ENCODE measurements at places on chromosomes 3 and 15.

GRCh38 chr3:101509281-101509680, 3.7 kb downstream of the SENP7 start:
- no peak for DNase-seq

DNA sequence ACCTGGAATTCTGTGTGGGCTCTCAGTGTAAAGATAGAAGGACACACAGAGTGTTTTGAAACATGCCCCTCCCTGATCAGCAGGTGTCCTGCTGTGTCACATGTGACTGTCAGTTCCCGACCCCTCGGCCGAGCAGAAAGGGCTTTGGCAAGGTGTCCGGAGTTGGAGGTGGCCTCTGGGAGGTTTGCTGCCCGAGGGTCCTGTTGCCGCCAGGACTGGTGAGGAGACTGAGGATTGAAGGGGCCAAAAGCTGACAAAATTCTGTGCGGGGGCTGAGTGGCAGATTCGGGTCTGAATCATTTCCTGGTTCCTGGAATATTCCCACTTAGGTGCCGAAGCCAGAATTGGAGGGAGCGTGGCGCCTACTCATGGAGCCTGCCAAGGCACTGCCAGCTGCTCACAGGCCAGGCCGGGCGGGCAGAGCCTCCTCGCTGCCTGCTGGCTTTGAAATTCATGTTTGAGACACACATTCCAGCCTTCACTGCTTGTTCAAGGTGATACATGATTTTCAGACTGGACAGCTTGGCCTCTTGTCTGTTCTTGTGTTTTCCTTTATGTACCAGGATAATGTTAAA, 83.8 kb downstream of the APBA2 start:
- peak; percentile 62 for DNase-seq

- DNase-seq, result no peak
These were observed 54.8 kb downstream of the UBP1 start for GRCh38 chr3:33385423-33385822.

DNA sequence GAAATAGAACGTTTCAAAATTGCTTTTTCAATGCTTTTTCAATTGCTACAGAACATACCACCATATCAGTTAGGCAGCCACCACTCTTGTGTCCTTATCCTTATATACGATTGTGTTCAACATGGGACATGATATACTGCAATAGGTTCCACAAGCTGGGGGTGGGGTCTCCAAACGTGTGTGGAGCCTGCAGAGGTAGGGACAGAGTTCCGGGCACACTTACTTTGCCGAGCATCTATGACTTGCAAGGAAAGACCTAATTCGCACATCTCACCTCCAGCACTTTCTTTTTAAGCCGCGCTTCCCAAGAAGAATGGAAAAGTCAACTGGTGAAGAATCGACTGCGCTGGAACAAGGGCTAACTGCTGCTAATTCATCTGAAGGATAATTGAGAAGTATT, 39.6 kb upstream of the SFMBT1 start:
- no peak for DNase-seq

DNA sequence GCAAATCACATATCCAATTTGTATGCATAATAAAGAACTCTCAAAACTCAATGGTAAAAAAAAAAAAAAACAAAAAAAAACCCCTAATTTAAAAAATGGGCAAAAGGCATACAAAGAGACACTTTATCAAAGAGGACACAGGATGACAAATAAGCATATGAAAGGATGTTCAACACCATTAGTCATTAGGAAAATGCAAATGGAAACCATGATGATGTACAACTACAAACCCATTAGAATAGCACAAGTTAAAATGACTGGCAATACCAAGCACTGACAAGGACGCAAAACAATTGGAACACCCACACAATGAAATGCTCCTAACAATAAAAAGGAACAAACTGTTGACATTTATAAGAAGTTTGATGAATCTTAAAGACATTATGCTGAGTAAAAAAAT, 63.4 kb upstream of the ADAMTS17 start:
- DNase-seq, result no peak

DNA sequence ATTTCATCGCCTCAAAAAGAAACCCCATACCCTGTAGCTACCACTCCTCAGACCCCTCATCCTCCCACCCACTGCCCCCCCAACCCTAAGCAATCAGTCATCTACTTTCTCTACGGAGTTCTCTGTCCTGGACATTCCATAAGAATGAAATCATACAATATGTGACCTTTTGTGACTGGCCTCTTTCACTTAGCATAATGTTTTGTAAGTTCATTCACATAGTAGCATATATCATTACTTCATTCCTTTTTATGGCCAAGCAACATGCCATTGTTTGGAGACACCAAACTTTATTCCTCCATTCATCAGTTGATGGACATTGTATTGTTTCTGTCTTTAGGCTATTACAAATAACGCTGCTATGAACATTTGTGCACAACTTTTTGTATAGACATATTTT, 64.2 kb downstream of the TNIK start:
- no peak for DNase-seq

DNA sequence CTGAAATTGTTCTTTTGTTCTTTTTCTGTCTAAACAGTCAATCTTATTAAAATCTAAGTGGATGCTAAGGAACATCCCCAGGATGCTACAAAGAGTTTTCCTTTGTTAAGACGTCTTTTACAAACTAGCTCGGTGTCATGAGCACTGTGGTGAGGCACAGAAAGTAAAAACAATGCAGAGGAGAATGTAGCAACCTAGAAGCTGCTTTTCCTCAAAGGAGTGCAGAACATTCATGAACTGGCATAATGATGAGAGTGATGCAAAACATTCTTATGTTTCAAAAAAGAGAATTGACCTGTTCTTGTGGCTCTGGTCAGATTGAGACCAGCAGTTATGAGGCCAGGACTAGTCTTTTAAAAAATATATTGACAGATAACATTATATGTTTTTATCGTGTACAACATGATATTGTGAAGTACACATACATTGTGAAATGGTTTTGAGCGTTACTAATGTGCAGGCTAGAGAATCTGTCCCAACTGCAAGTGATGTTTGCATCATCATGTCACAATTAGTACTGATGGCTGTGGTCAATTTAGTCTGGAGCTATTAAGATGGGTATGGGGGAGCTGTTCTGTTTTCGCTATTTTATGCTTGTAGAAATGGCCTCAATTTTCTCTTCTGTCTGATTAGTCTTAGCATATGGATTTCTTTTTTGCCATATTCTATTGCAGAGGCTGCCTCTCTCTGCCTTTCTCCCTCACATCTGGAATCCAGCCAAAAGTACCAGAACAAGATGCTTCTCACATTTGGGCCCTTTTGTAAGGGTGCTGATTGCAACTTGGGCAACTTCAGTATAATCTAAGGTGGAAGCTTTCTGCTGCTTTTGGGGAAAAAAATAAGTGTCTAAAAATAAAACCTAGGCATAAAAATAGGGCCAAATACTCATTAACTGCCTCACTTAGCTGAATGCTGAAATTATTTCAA, 50.2 kb downstream of the HHLA2 start:
- DNase-seq, result no peak

- DNase-seq, result no peak
These were observed 411 bp upstream of the EIF2B5 start for GRCh38 chr3:184134746-184135148.

- DNase-seq, result no peak
These were observed 361 bp upstream of the STXBP5L start for GRCh38 chr3:120907659-120908029.

GRCh38 chr3:43054754-43055153, 51.1 kb downstream of the POMGNT2 start:
- DNase-seq, result no peak

- no peak for DNase-seq
These were observed 107.9 kb downstream of the LRTM1 start for GRCh38 chr3:54819946-54820345.

DNA sequence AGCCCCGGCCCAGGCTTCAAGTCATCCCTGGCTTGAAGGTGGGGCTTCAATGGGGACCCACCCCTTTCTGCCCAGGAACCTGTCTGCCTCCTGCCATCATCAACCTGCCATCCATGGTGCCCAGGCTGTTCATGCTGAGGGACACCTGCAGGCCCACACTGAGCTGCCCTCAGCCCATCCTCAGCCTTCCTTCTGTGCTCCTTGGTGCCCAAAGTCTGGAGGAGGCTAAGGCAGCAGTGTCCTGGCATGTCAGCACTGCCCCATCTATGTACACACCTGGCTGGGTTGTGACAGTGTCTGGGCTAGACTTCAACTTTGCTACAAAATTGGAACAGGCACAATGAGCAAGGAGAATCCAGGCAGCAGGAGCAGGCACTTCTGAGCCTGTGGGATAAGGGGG, 745.3 kb upstream of the EPHA6 start:
- no peak for DNase-seq

DNA sequence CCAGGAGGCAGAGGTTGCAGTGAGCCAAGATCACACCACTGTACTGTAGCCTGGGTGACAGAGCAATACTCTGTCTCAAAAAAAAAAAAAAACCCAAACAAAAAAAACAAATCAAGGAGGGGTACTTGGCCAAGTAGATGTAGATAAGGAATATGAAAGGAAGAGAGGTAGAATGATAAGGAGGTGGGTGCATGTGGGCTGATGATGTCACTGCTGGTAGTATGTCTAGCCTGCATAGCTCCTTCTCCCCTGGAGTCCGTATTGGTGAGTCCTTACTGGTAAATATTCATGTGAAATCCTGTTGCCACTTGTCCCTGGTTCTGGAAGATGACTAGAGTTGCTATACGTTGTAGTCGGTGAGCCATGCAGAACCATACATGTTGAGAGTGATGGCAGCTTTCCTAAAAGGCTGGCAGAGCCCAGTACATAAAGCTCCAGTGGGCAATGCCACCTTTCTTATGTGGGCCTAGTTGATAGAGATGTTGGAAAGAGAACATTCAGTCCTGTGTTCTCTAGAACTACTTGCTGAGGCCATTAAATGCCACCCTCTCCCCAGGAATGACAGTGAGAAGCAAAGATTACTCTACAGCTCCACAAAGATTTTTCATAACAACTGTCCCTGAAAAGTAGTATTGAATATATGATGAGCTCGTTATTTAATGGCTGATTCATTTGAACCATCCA, 11.0 kb downstream of the KAT2B start:
- DNase-seq, result no peak

- no peak for DNase-seq
These were observed 88.2 kb downstream of the FAIM start for GRCh38 chr3:138696666-138697370.

- DNase-seq, result no peak
These were observed 119.1 kb upstream of the SLC25A36 start for GRCh38 chr3:140822401-140823047.
